Activated T-cell treated with anti-CD3 and anti-CD28 coated beads, Interleukin-2, amount 50 U/mL, for 4 hours (primary cell): ENCODE measurements at places on chromosomes 12 and 14. TPM values are rescaled to one million over a fixed set of nuclear protein-coding genes. Genes with fewer than 3 reads are reported as not detected.

- DNase-seq, result no peak
These were observed 171.3 kb downstream of the TTC7B start for GRCh38 chr14:90644882-90645281.

The RAB5B gene
- 18.5 TPM for total RNA-seq

The FAR2 gene
- 5.9 TPM for total RNA-seq

The RESF1 gene
- total RNA-seq, result 58.4 TPM

DNA sequence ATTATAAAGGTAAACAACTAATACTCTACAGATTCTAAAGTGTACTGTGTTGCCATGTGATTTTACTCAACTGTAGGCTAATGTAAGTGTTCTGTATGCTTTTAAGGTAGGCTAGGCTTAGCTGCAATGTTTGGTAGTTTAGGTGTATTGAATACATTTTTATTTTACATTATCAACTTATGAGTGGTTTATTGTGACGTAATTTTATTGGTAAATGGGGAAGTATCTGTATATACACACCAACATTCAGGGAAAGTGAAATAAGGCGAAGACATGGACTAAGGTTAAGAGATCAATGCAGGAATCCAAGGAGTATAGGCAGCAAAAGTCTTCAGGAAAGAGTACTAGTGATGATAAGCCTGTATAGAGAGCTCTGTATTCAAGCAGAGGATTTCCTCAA, 365.8 kb upstream of the MGAT4C start:
- no peak for DNase-seq

DNA sequence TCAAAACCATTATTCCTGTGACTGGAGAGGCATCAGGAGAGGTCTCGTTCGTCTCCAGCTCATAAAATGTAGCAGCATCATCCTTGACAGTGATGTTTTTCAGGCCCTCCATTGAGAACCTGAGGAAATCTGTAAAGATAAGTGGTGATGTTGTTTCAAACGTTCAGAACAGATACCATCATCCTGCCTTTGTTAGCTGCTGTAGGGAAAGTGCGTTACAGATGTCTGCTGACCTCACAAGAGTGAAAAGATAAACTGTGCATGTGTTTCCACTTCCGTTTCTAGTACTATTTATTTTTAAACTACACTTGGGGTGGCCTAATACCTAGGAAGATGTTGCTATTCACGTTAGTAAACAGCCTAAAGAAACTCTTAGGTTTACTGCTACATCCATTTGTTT, 28.4 kb downstream of the BCL2L14 start:
- DNase-seq, result no peak

DNA sequence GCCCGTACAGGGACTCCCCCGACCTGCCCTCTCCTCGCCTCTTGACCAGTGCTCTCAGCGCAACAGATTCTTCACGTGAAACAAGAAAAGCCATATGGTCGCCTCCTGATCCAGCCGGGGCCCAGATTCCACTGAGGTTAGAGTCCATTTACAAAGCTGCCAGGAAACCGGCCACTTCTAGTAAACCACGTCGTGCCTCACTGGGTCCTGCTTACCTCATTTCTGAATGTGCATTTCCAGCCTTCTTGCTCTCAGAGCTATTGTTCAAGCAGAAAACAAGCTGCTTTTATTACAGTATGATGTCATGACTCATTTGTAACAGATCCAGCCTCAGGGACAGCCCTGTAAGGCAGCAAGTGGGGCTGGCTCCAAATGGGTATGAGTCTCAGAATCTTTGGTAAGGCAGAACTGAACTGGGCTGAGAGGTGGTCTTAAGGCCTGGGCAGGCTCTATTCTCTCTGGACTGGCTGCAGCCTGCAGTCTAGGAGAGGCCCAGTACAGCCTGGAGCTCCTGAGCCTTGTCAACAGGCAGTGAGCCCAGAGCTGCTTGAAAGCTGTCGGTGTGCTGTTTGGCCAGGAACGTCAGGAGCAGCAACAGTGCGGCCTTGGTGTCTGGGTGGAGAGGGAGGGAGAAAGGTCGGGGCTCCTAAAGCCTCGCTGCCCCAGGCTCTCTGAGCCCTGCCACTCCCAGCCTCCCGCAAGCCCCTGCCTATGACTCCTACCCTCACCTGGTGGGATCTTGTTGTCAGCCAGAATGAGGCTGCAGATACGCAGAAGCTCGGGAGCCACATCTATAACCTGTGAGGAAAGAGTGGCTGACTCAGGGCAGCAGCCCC, 8.3 kb downstream of the REC8 start:
- DNase-seq, result no peak

DNA sequence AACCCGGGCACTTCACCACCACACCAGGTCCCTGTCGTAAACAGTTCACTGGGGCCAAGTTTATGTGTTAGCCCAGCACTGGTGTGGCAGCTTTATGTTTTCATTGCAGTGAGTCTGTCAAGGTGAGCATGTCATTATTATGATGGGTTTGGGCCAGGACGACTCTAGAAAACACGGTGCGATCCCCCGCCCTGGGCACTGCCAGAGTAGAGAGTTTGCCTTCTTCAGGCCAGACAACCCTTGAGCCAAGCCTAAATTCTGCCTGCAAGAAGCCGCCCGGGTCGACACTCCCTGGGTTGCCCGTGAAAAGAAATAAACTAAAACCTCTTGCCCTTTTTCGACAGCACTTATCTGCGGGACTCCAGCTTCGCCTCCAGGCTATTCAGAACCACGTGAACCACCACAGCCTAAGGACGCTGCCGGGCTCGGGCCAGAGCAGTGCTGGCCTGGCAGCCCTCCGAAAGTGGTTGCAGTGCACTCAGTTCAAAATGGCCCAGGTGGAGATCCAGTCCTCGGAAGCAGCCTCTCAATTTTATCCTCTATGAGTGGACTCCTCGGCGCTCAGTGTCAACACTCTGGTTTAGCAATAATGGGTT, 81.8 kb downstream of the PRIMA1 start:
- DNase-seq, result no peak

The KRT78 gene
- not detected for total RNA-seq

GRCh38 chr12:103138538-103138937, 181.1 kb downstream of the ASCL1 start:
- no peak for DNase-seq

GRCh38 chr12:110058875-110059615, 10.7 kb upstream of the C12orf76 start:
- no peak for DNase-seq

DNA sequence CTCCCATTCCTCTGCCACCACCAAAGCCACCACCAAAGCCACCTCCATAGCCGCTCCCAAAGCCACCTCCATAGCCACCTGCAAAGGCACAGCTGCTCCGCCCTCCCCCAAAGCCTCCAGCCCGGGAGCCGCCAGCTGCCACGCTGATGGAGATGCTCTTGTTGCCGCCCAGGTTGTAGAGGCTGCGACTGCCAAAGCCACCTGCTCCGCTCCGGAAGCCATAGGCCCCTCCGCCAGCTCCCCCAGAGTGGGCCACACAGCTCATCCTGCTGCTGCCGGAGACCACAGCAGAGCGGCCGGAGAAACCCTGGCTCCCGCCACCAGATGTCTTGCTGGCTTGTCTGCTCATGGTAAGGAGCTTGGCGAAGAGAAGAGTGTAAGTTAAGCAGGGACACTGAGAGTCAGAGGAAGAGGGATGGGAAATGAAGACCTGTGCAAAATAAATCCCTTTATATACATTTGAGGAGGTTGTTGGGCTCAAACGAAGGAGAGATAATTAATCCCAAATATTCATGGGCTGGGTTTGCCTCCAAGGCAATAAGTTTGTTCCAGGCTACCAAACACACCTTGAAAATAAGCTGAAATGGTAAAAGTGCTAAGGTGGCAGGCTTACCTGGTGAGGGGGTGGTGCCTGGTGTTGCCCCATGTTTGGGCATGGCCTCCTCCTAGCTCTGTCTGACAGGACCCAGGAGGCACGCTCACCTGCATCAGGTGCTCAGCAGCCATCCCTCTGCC, at the start of gene KRT3:
KRT3 (minus strand) TSS at position 424 of the 735 bp plus-strand sequence; CDS start at position 349, 75 bp downstream.
- DNase-seq, result no peak

The LRTM2 gene
- total RNA-seq, result 0.08 TPM

- DNase-seq, result no peak
These were observed 1.0 kb upstream of the CDK17 start for GRCh38 chr12:96401076-96401871.

- DNase-seq, result no peak
These were observed 1.6 kb upstream of the UNC119B start for GRCh38 chr12:120708651-120709050.

GRCh38 chr14:64388533-64389285, 556 bp downstream of the MTHFD1 start:
- no peak for DNase-seq

- DNase-seq, result no peak
These were observed 46.7 kb downstream of the SSH1 start for GRCh38 chr12:108810636-108811035.

DNA sequence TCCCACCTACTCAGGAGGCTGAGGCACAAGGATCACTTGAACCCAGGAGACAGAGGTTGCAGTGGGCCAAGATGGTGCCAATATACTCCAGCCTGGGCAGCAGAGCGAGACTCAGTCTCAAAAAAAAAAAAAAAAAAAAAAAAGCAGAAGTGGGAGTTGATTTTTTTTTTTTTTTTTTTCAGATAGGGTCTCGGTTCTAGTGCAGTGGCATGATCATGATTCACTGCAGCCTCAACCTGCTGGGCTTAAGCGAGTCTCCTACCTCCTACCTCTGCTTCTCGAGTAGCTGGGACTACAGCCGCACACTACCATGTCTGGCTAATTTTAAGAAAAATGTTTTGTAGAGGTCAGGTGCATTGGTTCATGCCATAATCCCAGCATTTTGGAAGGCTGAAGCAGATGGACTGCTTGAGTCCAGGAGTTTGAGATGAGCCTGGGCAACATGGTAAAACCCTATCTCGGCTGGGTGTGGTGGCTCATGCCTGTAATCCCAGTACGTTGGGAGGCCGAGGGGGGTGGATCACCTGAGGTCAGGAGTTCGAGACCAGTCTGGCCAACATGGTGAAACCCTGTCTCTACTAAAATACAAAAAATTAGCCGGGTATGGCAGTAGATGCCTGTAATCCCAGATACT, 16.3 kb upstream of the HSP90AA1 start:
- no peak for DNase-seq

The CCDC177 gene
- not detected for total RNA-seq

DNA sequence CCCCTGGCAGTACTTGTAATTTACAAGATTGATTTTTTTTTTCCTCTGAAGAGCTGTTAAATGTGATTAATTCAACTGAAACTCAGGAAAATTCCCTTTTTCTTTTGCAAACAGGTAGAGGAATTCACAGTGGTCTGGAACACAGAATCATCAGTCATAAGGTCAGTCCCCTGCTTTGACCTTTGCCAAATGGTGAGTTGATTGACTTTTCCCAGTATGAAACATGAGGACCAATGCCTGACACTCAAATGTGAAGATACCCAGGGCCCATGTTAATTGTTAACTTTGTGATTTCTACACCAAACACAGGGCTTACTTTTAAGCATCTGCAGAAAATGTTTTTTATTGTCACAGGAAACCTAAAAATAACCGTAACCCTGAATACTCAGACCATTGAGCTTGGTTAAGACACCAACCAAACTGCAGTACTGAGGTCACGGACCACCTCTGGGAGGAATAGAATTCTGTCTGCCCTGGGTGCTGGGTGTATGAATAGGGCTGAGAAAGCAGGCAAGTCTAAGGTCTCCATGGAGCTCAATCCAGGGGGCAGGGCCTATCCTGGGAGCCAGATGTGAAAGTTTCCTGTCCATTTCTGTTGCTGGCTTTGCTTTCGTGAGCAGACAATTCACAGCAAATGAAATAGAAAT, 192.4 kb downstream of the TMX1 start:
- DNase-seq, result no peak

The IL31 gene
- total RNA-seq, result 3.1 TPM

- DNase-seq, result no peak
These were observed 29.3 kb downstream of the FGD6 start for GRCh38 chr12:95187865-95188415.

The ASPG gene
- not detected for total RNA-seq

DNA sequence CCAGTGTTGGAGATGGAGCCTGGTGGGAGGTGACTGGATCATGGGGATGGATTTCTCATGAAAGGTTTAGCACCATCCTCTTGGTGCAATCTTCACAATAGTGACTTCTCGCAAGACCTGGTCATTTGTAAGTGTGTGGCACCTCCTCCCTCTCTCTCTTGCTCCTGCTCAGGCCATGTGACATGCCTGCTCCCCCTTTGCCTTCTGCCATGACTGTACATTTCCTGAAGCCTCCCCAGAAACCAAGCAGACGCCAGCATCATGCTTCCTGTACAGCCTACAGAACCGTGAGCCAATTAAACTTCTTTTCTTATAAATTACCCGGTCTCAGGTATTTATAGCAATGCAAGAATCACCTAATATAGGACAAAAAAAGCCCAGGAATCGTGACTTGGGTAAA, 171.0 kb upstream of the FOXN3 start:
- DNase-seq, result no peak

The KLRC4 gene
- 0.95 TPM for total RNA-seq

DNA sequence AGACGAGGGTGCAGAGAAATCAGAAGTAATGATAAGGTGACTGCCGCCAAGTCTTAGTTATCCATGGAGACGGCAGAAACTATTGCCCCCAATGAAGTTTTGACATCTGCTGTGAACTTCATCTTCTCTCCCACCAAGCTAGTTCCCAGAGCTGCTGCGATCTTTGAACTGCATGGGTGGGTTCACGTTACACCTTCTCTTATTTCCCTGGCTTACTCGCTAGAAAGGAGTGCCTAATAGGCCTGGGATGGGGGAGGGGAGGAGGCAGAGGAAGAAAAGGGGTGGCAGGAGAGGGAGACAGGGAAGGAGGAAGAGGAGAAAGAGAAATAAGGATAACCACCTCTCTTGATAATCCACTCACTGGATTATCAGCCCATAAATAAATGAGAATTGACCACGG, 157.1 kb downstream of the NTF3 start:
- no peak for DNase-seq

The WASHC4 gene
- 21.2 TPM for total RNA-seq

The ZDHHC22 gene
- total RNA-seq, result not detected

- no peak for DNase-seq
These were observed 6.9 kb downstream of the SMIM41 start for GRCh38 chr12:52086366-52086765.

DNA sequence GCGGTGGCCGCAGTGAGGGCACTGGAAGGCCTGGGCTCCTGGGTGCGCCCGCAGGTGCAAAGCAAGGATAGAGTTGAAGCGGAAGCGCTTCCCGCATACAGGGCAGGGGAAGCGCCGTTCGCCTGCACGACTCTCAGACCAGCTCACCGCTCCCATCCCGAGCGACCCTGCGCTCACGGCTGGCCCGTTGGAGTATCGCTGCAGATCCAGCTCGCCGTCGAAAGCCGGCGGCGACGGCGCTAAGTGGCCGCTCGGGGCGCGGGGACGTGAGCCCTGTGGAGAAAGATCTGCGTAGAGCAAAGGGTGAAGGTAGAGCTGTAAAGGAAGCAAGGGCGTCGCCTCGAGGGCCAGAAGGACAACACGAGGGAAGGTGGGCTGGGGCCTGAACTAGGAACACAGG, 5.4 kb downstream of the ZNF219 start:
- no peak for DNase-seq

DNA sequence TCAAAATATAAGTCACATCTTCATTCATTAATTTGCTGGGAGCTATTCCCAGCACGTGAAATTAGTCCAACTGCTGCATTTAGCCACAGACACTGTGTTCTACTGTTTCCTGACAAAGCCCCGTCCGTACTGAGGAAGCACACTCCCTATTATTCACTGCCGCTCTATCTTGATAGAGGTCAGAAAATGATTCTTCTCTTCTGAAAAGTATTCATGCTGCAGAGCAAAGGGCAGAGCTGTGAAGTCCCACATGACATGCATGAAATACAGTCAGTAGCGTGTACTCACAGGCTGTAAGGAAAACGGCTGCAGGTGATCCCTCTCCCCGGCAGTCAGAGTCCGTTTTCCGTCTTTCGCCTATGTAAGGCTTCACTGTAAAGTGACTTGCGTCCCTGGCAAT, 302.5 kb upstream of the FKBP4 start:
- no peak for DNase-seq

The INHBC gene
- not detected for total RNA-seq

- no peak for DNase-seq
These were observed 21.9 kb upstream of the KDM2B start for GRCh38 chr12:121602766-121603165.
